ENCODE measurements at places on chromosomes 7 and 10.

DNA sequence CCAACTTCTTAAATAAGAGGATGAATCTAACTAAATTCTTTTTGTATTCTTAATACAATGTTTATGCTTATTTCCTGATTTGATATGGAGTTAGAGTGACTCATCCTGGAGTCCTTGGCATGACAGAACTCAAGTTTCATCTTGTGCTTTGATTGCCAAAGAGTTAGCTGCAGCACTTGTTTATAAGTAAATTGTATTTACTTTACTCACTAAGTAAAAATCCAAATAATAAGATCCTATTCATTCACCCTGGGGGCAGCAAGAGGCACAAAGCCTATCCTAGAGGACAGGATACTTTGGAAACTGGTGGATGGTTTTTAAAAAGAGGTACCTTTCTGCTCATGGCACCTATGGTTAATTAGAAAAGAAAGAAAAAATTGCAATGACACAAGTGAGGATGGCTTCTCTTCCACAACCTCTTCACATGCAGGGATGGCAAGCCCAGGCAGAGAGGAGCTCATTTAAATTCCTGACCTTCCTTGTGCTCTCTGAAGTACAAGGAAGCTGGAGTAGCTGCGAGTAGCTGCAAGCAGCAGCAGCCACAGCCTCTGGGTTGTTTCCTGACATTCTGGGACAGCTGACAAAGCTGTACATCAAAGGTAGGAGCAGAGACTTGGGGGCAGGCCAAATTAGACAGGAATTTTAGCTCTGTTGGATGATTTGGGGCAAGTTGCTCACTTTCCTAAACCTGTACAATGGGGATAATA is 28.5 kb upstream of the CROT start:
- DNase-seq, result peak; percentile 14

DNA sequence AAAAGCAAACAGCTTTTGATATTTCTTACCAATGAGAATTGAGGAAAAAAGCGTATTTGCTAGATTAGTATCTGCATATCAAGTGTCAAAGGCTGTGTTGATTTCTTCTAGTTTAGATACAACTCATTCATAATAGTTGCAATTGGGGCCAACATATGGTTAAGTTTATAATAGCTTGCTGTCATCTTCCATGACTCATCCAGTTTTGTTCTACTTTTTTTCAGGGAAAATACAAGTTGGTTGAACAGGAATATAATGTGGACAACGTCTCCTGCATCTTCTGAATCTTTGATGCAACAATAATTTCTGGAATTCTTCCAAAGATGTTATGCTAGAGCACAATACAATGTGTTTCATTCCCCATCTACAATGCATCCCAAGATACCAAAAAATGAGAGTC is 182.0 kb downstream of the THSD7A start:
- DNase-seq, result no peak

DNA sequence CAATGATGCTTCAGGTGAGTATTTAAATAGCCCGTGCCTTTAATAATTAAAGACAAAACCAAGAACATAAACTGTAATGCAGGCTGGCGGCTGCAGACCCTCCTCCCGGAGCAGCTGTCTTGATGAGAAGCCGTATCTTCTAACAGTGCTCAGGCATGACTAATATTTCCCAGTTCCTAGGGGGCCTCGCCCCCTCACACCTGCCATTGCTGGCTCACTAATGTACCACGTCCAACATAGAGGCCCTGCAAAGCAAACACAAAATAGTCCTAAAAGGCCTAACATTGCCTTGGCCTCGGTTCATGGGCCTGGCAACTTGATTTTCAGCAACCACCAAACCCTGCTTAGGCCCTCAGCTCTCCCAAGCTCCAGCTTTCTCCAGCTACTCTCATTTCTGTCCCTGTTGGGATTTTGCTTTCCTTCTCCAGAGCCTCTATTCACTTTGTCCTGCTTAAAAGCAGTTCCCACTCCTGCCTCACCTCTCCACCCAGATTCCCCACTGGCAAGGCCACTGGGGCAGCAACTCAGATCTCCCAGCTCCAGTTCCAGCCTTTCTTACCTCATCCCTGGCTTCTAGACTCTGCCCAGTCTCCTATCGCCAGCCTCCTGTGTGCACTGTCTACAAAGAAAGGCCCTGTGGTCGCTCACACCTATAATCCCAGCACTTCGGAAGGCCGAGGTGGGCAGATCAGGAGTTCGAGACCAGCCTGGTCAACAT is 16.2 kb downstream of the SORBS1 start:
- DNase-seq, result no peak

DNA sequence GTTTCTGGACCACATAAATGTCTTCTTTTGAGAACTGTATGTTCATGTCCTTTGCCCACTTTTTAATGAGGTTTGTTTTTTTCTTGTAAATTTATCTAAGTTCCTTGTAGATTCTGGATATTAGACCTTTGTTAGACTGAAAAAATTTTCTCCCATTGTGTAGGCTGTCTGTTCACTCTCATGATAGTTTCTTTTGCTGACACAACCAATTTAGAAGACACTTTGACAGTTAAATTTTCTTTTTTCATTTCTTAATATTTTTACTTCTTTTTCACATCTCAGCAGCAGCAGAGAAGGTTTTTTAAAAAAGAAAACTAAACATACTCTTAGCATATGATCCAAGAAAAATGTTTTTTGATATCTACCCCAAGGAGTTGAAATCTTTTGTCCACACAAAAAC is 61.8 kb downstream of the RNF32 start:
- DNase-seq, result no peak

DNA sequence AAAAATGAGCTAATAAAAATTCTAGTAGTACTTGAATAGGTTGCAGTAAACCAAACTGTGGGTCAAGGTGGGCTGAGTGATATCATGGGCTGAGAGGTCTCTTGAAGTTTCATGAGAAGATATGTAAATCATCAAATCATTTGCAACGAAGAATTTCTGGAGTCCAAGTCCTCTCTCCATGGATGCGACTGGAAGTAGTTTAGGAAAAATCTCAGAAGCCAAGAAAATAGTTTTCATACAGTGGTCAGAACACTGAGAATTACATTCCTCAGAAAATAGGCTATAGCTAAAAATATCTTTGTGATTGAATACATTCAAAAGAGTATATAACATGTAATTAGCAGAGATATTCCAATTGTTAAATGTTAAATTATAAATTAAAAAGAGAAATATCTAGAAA is 3.6 kb upstream of the IFIT1 start:
- DNase-seq, result no peak

DNA sequence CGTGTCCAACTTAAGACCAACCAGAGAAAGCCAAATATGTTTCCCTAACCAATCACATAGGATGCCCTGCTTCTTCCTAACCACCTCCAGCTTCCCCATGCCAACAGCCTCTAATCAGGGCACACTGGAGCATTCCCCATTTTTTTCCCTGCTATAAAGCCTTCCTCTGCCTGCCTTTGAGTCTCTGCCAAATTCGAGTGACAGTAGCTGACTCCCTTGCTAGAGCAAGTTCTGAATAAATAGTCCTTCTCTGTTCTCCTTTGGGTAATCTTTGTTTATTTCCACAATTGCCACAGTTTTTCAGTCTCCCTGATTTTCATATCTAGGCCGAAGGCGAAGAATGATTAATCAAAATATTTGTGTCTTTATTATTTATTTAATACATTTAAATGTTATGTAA is 96.7 kb downstream of the ANLN start:
- DNase-seq, result no peak

GRCh38 chr10:113399065-113399464 is 153.8 kb upstream of the HABP2 start:
- no peak for DNase-seq

DNA sequence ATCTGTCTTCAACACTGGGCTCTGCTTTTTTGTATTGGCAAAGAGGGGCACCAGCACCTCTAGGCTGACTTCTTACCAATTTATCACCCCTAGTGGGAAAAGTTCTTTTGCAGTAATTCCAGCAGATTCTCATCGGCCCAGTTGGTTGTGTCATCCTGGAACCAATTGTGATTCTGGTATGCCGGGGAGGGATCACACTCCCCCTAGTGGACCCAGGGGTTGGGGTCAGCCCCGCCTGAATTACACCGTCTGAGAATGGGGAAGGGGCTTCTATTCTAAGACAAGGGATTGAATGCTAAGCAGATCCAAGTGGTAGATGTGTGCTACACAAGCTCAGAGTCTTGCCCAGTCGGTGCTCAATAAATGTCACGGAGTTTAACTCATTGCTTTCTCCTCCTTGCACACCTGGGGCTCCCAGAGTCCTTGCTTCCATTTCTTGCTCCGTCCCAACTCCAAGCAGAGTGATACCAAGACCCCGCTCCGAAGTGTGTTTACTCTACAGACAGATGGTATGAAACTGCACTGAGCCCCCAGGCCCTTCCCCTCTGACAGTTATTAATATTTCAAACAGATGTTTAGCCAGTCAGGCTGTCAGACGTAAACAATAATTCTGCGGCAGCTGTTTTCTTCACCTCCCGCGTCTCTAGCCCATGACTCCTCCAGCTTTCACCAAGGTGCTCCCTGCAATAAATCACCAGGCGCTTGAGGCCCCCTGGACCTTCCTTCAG is 71.9 kb downstream of the C10orf105 start:
- peak; percentile 43 for DNase-seq

DNA sequence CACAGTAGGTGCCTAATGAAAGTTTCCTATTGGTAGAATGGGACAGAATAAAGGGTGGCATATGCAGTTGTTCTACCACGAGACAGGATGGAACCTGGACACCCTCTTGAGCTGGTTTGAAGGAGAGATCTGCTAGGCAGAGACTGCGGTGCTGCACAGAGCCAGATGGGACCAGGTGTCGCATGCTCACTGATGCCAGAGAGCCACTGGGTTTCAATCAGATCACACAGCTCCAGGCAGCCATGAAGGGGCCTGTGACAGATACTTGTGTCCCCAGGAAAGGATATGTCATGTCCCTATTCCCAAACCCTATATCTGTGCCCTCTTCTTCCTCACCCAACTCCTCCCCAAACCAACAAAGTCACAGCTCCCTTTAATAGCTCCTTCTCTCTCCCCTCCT is 235.7 kb downstream of the PRPF18 start:
- no peak for DNase-seq

DNA sequence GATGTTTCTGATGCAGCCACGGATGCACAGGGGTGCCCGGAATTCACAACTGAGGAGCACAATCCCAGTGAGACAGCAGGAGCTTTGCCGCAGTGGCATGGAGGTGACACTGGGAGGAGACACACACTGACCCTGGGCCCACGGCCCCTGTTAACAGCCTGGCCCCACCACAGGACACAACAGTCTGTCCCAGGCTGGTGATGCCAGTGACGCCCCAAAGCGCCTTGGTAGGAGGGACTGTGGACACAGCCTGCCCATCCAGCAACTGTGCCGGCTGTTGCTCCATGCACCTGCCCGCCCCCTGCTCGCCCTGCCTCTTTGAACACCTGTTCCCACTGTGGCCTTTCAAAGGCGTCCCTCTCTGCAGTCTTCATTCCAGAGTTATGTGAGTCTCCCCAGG is 49.8 kb downstream of the KLF6 start:
- DNase-seq, result no peak

DNA sequence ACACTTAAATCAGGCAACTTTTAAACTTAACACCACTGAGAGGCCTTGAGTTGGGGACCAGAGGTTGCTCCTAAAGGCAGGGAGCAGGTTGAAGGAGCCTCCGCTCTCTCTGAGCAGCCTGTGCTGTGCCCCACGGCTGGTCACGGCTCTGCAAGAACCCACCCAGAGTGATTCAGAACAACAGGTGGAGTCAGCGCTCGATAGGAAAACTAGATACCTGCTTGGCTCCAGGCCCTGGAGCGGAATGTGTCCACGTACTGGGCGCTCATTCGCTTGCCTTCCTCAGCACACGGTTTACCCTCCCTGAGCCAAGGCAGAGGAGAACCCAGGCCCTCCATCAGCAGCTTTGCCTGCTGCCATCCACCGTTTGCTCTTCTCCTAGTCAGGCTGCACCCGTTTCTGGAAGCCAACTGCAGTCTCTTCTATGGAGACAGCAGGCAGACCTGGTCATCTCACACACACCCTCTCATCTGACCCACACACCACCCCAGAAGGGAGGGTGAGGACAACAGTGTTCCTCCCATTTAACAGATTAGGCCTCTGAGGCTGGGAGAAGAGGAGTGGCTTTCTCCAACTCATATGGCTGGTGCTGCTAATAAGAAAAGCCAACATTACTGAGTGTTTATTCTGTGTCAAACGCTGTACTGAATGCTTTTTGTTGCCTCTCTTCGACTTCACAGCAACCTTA is 37.6 kb upstream of the PDCD4 start:
- no peak for DNase-seq

DNA sequence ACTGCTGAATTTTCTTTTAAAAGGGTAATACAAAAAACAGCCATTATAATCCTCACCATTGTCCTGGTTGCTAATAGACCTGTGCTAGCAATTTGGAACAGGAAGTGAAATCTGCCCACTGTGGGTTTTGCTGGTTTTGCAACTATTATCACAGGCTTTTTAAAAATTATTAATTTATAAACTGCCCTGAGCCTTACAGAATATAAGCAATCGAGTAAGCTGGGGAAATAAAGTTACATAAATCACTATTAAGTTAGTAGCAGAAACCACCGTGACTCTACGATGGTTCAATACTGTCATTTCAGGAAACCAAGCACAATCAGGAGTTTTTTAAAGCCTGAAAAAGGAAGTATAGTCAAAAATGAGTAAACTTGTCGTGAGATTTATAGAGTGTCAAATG is 62.3 kb downstream of the TMEM26 start:
- no peak for DNase-seq

- peak; percentile 81 for DNase-seq
Measured at GRCh38 chr10:119658274-119658673, 7.1 kb downstream of the BAG3 start.

- no peak for DNase-seq
Measured at GRCh38 chr7:52980129-52980528, 55.3 kb upstream of the POM121L12 start.

DNA sequence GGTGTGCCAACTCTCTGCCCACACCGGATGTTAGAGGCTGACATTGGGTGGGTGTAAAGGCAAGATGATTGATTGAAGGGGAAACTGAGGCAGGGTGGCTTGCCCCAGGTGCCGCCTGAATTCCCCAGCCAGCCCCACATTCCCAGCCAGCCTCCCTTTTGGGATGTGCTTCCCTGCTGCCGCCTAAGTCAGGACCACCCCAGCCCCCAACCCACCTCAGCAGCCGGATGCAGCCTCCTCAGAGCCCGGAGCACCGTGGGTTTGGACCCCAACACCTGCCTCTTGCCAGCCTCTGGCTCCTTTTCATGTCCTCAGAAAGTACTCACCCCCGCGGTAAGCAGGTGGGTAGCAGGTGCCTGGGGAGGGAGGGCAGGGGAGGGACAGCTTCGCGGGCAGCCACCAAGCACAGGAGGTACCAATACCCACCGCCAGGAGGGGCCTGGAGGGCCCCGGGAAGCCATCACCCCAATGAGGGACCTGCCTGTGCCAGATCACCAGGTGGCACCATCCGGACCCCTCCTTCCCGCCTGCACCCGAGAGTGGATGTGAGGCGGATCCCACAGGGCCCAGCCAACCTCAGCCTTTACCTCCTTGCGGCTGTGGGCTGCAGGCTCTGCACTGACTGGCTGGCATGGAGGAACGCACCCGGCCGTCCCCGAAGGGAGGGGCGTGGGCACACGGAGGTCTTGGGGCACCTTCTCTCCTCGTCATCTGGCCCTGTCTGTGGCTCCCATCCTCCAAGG is 60.5 kb downstream of the PWWP2B start:
- peak; percentile 76 for DNase-seq

All from A549 (cell line).